ENCODE measurements at places on chromosomes 1 and 21.

DNA sequence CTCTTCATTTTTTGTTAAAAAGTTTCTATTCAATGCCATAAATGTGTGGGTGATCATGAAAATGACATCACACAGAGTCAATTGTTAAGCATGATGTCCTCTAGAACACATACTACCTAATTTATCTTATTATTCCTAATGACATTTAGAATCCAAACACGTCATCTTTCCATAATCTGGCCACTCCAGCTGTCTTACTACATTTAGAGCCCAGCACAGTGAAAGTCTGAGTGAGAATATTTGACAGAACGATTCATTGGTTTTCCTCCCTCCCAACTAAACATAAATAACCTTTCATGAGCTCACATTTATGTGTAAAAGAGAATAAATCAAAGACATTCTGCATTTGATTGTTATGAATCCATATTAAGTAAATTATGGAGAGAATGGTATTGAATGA lies 160.7 kb downstream of the OLFM3 start:
- DNase-seq: no peak

GRCh38 chr1:22207511-22208267 lies 64.8 kb upstream of the WNT4 start:
- no peak for DNase-seq

DNA sequence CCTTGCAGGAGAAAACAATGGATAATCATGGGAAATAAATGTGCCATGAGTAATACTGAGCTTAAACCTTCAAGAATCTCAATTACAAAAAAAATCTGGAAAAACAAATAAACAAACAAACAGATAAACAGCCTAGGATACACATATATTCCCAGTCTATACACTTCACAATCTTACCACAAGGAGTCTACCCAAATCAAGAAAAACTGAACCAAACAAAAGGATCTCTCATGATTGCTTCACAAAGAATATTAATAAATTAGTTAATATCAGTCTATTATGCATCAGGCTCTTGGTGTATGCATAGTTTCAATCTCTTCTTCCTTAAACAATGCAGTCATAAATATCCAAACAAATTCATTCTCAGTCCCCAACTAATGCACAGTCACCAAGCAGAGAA lies 3.2 kb upstream of the ESRRG start:
- no peak for DNase-seq

GRCh38 chr1:36367798-36368197 lies 17.9 kb downstream of the STK40 start:
- no peak for DNase-seq

- DNase-seq: no peak
Observed at GRCh38 chr1:114691061-114691460, 4.3 kb downstream of the AMPD1 start.

- no peak for DNase-seq
Observed at GRCh38 chr1:41327383-41327999, 33.7 kb upstream of the FOXO6 start.

All from HL-60 (cell line).